ENCODE measurements at places on chromosomes 12 and 14. TPM values are rescaled to one million over a fixed set of nuclear protein-coding genes. Genes with fewer than 3 reads are reported as not detected.

DNA sequence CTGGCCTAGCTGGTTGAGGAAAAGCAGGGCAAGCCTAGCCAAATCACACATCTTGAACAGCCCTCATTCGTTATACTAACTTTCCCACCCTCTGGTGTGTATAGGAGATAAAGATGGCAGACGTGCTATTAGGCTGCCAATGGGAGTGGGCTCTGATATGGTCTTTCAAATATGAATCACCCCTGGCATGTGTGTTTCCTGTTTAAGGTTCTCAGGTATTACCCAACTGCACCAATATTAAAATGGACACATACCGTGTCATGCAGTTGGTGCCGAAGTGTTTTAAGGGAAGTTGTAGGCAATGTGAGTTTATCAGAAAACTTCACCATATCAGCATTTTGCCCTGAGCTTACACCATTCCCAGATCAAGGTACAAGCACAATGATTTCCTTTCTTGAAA is 33.4 kb downstream of the CHST11 start:
- no peak for DNase-seq

- DNase-seq = no peak
Measured at GRCh38 chr14:54933006-54933405, 30.4 kb upstream of the GCH1 start.

METTL25 gene
- 19.0 TPM for total RNA-seq

GRCh38 chr12:76186131-76186906 is 101.8 kb upstream of the NAP1L1 start:
- no peak for DNase-seq
